ENCODE measurements at places on chromosomes 4 and X.

DNA sequence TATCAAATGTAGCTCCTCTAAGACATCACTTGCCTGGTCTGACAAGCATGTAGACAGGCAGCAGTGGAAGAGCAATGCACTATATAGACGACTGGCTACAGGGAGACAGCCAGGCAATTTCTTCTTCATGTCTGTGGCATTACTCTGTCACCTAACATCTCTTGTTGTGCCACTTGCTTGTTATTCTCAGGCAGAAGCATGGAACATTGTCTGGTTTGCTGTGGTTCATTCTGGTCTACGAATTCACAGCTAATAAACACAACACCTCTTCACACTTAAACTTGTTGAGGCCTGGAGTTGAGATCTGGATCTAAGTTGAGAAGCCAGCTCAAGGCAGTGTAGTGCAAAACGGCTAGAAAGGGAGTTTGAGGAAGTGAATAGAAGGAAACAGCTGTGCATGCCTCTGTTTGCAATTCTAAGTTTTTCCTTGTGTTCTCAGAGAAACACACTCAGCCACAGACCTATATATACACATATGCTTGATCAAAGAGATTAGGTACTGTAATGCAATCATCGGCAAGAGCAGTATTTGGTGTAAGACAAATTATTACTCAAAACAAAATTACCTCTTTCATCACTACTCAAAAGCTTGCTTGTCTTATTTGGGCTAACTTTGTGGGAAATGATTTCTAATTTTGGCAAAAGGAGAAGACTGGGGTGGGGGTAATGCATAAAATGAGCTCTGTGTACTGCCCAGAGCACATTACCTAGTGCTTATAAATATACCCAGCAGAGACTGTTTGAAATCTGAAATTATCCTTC, 243.8 kb downstream of the PPP3CA start:
- no peak for DNase-seq

DNA sequence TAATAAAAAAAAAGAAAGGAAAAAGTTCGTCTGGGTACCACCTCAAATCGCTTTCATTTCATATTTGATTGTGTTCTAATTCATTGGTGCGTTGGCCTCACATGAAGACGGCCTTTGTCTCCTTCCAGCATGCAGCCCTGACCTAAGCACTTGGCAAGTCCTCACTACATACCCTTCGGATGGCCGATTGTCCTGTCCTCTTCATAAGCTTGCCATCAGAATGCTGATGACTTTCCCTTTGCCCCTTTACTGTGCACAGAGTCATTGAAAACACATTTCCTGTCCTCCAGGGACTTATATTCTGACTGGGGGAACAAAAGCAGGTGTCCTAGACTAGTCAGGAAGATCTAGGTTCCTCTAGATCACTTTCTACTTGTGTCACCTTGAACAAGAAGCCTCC, 43.0 kb downstream of the RTL5 start:
- no peak for DNase-seq

DNA sequence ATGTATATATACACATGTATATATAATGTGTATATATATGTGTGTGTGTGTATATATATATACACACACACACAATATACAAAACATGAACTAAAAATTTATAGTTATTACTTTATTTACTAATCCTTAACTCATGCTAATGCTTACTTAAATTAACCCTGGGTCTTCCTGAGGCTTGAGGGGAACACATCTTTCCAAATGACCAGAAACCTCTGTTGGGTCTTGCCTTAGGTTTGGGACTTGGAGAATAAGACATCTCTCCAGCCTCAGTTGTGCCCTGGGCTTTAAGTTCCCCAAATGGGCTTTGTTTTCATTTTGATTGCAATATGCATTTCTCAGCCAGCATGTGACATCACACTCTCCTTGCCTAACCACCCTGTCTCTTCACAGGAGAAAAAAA, 7.7 kb downstream of the GEMIN8 start:
- no peak for DNase-seq

GRCh38 chr4:55801498-55801897, 18.1 kb upstream of the EXOC1L start:
- DNase-seq, result no peak

DNA sequence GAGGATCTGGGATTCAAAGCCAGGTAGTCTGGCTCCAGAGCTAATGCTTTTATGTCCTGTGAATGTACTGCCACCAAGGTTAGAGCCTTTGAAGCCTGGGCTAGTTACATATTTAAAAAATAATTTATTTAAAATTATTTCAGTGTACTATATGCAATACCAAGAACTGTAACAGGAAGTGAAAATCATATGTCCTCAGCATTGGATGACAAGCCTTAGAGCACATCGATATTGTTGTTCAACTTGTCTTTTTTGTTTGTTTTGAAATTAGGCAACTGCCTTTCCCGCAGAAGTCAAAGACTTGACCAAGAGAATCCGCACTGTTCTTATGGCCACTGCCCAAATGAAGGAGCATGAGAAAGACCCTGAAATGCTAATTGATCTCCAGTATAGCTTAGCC, 73.1 kb upstream of the IL13RA1 start:
- no peak for DNase-seq

GRCh38 chr4:58732973-58733372, 1622.8 kb upstream of the IGFBP7 start:
- no peak for DNase-seq

- DNase-seq, result no peak
These were observed 86.1 kb downstream of the CENPC start for GRCh38 chr4:67459164-67459563.

DNA sequence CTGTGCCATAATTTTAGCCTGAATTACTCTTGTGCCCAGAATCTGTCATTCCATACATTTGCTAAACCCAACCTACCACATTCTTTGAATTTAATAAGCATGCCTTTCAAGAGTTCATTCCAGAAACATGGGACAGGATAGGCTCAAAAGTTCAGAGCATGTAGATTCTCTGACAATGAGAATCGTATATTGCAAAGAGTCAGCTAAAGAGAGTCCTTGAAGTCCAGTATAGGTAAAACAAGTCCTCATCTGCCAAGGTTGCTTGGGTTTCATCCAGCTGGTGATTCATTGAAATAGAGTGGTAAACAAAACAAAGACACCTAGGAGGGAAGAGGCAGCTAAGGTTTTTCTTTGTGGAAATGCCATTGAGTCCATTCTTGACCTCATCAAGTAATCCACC, 249.3 kb upstream of the DIPK2B start:
- no peak for DNase-seq

DNA sequence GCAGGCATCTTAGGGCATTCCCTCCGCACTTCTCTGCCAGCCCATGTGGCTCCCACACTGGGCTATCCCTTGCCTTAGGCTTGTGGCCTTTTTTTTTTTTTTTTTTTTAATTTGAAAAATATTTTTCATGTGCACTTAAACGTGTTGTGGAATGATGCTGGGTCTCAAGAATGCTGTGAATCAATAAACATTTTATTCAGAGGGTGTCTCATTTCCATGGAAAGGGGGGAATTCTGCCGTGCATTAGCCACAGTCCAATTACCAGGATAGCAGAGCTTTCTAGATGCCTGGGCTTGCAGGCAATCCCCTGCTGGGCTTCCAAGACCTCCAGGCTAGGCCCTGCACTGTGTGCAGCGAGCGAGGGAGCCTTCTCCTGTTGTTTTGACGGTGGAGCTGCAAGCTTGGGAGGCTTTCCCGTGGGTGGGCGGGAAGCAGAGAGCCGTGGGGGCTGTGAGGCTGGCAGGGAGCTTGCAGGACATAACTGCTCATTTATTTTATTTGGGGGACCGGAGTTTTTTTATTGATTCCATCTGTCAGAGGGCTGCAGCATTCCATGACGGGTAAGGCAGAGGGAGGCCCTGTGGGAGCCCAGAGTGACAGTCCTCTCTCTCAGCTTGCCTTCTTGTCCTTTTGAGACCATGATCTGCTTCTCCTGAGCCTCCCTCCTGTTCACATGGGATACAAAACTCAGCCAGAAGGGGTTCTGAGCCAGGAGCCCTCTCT, 2.6 kb upstream of the CPZ start:
- no peak for DNase-seq

GRCh38 chr4:45621971-45622370, 501.9 kb downstream of the GABRG1 start:
- DNase-seq, result no peak

DNA sequence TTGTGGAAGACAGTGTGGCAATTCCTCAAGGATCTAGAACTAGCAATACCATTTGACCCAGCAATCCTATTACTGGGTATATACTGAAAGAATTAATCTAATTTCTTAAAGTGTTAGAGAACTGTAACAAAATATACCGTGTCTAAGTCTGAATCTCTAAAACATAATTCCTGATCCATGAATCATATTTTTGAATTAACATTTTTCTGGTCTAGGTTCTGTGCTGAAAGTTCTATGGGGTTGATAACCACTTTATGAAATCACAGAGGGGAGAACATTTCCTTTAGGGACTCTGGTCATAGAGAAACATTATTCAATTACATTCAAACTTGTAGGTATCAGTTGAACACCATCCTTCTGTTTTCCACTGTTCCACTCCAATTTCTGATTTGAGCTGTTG, 91.9 kb upstream of the ETNPPL start:
- no peak for DNase-seq

DNA sequence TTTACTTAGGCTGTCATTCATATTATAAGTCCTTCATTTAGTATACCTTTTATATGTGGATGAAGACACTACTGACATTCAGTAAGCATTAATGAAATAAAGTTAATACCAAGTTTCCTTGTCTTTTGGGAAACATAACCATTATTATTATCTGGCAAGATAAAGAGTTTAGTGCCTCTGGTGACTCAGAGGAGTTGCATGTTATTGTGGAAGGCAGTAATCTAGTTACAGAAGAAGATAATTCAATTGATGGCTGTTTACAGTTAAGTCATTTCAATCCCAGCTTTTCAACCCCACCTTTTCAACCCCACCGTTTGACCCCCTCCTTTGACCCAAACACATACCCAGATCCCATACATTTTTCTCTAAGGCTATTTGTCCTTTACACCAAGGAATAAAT, 143.8 kb downstream of the FANCB start:
- no peak for DNase-seq

GRCh38 chr4:35216636-35217035, 1027.7 kb downstream of the ARAP2 start:
- DNase-seq, result no peak

DNA sequence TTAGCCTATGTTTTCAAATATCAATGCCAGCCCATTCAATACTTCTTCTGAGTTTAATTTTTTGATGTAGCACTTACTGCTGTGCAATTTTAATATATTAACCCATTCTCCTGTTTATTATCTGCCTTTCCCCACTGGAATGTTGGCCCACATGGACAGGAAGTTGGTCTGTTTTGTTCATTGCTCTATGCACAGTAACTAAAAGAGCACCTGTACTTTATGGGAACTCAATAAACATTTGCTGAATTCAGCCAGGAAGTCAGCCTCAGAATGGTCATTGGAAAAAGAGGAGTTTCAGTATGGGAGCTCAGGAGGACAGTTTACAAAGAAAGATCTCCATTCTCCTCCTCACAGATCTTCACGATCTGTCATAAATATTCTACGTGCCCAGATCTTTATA, 510.5 kb upstream of the AGA start:
- no peak for DNase-seq

DNA sequence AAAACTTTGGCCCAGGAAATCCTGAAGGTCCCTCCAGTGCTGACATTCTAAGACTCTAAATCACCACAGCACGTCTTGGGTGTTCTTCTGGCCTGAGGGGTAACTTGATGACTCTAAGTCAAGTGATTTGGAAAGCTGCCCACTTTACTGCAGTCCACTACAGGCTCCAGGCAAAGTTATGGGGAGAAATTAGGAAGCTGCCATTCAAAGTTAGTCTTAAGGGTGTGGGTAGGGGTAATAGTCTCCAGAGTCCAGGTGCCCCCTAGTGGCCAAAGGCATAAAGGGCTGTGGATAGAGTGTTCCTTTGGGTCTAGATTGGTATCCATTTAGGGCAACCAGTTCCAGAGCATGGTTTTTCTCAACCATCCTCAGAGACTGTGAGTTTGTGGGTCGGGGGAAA, 38.7 kb upstream of the SLC16A2 start:
- peak; percentile 45 for DNase-seq

GRCh38 chrX:31228909-31229308, 157.1 kb upstream of the FTHL17 start:
- DNase-seq, result no peak

DNA sequence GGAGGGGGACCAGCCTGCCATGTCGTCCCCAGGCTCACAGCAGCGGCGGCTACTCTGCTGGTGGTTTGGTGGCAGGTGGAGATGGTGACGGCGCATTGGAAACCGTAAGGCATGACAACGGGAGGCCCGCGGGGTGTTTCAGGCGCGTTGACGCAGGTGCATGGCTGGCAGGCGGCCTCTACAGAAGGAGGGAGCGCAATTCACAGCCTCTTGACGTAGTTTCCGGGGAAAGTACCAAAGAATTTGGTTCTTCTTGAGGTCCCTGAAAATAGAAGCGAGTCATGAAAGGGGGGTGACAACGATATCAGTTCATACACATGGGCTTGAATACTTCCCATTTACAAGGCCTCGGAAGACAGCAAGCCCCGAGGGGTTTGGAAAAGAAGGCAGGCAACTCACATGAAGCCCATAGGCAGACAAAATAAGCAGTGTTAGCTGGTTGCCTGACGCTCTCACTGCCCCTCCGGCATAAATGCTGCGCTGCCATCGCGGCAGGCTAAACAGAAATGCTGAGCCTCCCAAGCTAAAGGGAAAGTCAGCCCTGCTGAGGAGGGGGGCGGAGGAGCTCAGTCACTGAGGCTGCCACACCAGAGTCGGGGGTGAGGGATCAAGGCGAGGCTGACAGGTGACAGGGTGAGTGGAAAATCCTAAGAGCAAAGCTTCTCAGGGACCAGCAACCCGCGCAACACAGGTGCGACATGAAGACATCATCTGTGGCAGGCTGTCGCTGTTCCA, 52.3 kb upstream of the PDLIM3 start:
- peak; percentile 67 for DNase-seq

GRCh38 chr4:21195682-21196081, 495.4 kb downstream of the PACRGL start:
- no peak for DNase-seq

GRCh38 chr4:65023883-65024670, 614.8 kb upstream of the TECRL start:
- DNase-seq, result no peak

- DNase-seq, result no peak
These were observed 72.4 kb downstream of the PAPSS1 start for GRCh38 chr4:107647591-107647990.

GRCh38 chr4:4762909-4763821, 96.3 kb upstream of the MSX1 start:
- no peak for DNase-seq

DNA sequence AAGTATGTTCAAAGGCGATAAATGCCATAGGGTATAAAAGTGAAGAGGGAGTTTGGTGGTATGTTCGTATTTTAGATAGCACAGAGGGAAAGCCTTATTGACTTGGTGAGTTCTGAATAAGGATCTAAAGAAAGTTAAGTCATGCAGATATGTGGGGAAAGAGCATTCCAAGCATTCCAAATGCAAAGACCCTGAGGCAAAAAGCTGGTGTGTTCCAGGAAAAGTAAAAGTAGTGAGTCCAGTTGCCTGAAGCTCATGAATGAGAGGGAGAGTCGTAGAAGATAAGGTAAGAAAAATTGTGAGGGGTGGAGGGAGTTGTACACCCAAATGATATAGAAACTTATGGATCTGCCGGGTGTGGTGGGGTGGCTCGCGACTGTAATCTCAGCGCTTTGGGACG, 426.7 kb downstream of the RPA4 start:
- no peak for DNase-seq

All from activated T-cell treated with anti-CD3 and anti-CD28 coated beads, Interleukin-2, amount 50 U/mL, for 1 hour (primary cell).